ENCODE measurements at places on chromosomes 6 and 20. TPM values are rescaled to one million over a fixed set of nuclear protein-coding genes. Genes with fewer than 3 reads are reported as not detected.
A peak's percentile ranks its signal among the peaks of the same experiment; 100 is the strongest.

SLC24A3 gene
- total RNA-seq = 0.07 TPM

BPIFB4 gene
- not detected for total RNA-seq

PPP1R16B gene
- total RNA-seq = 143 TPM

LY6G6C gene
- total RNA-seq = 0.25 TPM

RIPPLY2 gene
- not detected for total RNA-seq

EFCAB8 gene
- 1.7 TPM for total RNA-seq

MYL9 gene
- 2.0 TPM for total RNA-seq

SMIM13 gene
- total RNA-seq = 9.9 TPM

GRCh38 chr6:51855310-51856082 is 231.9 kb downstream of the PKHD1 start:
- peak; percentile 7 for DNase-seq

- DNase-seq = no peak
Measured at GRCh38 chr20:57211406-57211805, 55.0 kb downstream of the BMP7 start.

DNA sequence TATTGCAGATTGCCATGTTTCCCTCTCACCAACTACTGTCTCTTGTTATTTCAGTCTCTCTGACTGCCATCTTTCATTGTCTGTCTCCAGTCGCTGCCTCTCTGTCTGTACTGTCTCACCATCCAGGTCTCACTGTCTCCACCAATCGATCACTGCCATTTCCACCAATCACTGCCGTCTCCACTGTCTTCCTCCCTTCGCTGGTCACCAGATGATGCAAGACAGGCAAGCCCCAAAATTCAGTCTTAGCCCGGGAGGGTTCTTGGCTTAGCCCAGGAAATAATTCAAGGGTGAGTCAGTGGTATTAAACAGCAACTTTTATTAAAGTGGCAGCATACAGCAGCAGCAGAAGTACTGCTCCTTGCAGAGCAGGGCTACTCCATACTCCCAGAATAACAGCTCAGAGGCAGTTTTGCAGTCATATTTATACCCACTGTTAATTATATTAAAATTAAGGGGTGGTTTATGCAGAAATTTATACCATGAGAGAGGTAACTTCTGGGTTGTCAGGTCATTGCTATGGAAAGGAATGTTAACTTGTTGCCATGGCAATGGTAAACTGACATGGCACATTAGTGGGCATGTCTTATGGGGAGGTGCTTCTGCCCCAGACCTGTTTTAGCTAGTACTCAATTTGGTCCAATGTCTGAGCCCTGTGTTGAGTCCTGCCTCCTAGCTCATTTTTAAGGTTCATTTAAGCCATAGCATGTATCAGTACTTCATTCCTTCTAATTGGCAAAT is 23.0 kb upstream of the ECHDC1 start:
- DNase-seq = no peak

DNA sequence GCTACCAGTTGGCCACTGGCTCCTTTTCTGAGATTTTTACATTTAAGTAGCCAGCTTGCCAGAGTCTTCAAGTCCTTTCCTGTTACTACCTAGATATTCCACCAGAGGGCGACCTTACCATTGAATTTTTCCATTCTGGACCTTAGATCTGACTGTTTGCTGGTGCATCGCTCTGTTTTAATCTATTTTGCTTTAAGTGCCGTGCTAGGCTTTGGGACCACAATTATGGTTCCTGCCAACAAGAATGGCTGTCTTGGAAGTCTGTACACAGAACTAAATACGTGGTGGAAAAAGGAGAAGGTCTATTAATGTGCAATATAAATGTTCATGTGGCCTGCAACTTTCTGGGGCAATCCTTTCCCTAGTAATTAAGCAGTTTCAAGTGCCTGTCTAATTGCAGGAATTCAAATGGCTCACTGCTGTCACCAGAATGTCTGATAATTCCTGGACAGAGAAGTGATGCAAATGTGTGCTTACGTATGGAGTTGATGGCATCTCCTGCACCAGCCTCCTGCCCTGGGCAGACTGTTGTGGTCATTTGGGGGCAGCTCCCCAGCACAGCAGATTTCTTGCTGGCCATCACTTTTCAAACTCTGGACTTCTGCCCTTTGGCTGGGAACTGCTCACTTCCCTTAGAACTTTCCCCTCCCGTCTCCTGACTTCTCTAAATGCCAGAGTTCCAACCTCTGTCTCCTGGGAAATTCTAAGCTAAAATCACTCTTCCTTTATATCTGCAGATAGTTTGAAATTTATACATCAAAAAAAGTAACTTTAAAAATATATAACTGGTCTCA is 5.6 kb upstream of the HLA-DOA start:
- DNase-seq = peak; percentile 74

DNA sequence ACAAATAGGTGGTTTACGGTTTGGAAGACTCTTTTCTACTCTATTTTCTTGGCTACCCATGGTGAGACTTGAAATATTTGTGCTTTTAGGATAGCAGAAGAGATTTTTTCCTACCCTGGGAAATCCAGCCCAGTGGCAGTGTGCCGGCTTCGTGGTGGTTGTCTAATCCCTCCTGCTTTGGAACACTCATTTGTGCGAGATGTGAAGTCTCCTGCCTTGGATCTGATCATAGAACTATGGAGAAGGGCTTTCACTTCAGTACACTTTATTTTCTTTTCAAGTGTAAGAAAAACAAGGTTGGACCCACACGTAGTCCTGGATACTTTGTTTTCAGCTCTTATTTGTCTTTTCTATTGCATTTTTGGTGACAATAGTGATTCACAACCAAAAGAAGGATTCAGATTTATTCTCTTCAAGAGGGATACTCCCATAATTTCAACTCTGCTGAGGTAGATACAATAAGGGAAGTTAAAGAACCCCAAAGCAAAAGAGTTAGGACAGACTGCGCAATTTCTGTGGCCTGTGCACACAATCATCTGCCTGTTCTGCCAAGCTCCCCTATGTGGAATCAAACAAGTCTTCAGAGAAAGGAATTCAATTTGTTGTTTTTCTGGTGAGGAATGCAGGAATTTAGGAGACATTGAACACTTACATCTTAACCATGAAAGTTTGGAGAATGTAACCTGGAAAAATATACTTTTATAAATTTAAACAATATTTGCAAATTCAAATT is 413.2 kb downstream of the GJA1 start:
- no peak for DNase-seq

DNA sequence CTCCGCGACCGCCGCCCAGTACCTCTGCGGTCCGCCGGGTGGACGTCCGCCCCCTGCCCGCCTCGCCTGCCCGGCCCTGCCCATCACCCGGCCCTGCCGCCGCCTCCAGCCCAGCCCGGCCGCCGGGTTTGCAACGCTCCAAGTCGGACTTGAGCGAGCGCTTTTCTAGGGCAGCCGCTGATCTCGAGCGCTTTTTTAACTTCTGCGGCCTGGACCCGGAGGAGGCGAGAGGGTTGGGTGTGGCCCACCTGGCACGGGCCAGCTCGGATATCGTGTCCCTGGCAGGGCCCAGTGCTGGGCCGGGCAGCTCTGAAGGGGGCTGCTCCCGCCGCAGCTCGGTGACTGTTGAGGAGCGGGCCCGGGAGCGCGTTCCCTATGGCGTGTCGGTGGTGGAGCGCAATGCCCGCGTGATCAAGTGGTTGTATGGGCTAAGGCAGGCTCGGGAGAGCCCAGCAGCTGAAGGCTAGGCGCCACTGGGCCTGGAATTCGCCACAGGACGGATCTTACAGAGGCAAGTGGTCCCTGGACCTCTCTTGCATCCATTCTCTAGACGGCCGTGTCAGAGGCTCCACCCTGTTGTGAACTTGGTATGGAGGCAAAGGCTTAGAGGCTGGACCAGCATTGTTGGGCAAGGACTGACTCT is 11.8 kb downstream of the FAM110A start:
- peak; percentile 21 for DNase-seq

- no peak for DNase-seq
Measured at GRCh38 chr6:44782892-44783291, 395.4 kb downstream of the CDC5L start.

DNA sequence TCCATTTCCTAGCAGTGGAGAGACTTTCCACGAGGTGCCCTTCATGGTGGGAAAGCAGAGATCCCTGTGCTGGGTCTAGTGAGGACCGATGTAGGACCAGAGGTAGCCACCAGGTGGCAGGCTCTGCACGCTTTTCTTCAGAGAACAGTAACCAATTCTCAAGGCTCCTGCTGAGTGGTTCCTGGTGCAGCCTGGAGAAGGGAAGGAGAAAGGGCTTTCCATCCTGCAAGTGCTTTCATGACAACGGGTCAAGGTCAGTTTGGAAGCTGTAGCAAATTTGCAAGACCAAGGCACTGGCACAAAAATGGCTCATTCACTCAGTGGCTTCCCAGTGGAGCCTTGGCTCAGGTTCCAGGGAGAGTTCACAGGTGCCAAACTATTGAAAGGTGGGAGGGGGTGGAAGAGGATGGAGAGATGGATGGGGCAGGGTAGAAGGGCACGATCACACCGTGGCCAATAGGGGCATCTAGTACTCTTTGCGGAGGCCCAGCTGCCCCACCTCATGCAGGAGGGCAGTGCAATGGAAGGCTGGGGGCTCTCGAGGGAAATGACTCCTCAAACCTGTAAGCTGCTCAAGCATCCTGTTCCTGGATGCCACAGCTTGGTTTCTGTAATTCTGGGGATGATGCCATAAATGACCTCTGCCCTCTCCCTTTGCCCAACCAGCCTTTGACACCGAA is 25.5 kb upstream of the KCNK16 start:
- peak; percentile 47 for DNase-seq

- peak; percentile 20 for DNase-seq
Measured at GRCh38 chr6:28985462-28986164, 19.5 kb downstream of the ZNF311 start.

DNA sequence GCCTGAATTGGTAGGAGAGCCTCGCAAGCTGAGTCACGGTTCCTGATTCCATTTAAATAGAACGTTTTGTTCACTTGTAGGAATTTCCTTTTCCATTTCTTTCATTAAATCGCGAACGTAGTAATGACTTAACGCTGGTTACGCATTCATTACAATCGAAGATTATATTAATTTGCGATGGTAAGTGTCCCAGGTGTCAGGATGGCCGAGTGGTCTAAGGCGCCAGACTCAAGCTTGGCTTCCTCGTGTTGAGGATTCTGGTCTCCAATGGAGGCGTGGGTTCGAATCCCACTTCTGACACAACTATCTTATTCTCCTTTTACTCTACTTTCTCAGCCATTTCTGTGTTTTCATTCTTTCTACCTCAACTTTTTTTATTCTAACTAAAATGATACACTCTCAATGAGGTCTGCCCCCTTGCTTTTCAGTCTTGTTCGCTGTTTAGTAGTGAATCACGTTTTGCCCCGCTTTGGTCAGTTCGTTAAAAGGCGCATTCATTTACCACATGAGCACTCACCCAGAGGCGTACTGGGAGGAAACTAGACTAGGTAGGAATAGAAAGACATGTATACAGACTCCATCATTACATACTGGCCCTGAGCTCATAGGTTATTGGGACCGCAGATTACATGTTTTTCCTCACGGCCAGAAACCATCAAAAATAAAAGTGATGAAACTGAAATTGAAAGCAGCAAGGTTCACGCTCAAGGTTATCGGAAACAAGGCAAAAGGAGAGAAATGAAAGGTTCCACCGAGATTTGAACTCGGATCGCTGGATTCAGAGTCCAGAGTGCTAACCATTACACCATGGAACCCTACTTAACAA is 17.3 kb upstream of the TRIM27 start:
- peak; percentile 82 for DNase-seq

DNA sequence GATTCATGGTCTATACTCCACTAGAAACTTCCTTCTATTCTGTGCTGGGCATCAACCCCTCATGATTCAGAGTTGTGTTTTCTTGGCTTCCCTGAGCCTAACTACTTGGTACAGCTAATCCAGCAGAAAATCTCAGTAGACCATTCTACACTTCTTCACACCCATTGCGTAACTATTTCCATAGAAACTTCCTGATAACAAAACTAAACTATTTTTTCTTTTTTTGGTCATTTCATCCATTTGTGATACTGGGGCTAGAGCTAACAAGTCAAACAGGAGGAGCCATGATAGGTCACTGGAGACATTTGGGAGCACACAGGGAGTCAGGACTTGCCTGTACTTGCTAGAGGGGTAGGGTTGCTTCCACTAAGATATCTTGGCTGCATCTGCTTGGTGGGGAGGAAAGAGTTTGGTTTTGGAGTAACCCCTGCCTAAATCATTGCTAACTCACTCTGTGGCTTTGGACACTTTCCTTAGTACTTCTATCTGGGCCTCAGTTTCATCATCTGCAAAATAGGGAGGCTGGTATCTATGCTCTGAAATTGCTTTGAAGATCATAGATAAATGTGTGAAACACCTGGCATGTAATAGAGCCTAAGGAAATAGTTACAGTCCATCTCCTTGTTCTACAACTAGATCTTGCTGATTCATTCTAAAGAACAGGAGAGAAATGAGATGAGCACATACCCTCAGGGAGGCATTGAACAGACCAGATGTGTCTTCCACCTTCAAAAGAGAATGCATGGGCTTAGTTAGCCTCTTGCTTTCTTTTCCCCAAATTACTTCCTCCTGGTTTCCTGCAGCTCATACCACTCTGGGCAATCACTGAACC is 127.9 kb upstream of the ADGRF1 start:
- no peak for DNase-seq

- no peak for DNase-seq
Measured at GRCh38 chr6:126233192-126233591, 106.7 kb upstream of the CENPW start.

DNA sequence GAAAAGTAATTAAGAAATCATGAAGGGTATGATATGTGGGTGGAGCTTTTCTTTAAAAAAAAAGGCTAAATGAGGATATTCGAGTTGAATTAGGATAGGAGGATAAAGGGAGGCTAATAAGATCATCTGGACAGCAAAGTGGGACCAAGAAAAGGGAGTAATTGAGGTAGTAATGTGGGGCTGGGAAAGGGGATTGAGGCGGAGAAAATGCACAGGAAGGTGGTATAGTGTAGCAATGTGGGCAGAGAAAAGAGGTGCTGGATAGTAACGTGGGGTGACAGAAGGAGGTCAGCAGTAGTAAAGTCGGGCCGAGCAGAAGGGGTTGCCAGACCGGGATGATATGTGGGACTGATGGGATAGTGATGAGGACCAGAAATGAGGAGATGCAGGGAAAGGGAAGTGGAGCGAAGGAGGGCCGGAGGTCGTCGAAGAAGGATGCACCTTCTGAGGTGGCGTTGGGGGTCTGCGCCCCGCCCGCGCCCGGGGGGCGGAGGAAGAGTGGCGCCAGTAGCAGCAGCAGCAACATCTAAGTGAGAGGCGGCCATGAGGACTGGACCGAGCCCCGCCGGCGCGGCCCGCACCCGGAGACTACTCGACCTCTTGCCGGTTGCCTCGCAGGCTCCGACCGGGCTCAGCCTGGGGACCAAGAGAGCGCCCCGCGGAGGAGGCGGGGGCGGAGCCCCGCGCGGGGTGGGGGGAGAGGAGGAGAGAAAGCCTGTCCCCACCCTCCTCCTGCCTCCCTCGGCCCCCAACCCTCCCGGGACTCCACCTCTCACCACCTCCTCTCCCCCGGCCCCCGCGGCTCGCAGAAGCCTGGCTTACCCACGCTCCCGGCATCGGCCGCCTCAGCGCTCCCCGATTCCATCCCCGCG is 887 bp downstream of the GABBR1 start:
- DNase-seq = peak; percentile 71

GRCh38 chr20:45630371-45630770 is 713 bp downstream of the WFDC9 start:
- no peak for DNase-seq

- no peak for DNase-seq
Measured at GRCh38 chr20:46939031-46939965, 44.7 kb downstream of the EYA2 start.

All from activated T-cell treated with anti-CD3 and anti-CD28 coated beads, Interleukin-2, amount 50 U/mL, for 72 hours (primary cell).